CD4-positive, alpha-beta memory T cell (primary cell): ENCODE measurements at places on chromosomes 7 and 10. TPM values are rescaled to one million over a fixed set of nuclear protein-coding genes. Genes with fewer than 3 reads are reported as not detected.

The GNAT3 gene
- not detected for total RNA-seq

The CH25H gene
- not detected for total RNA-seq

The GDF10 gene
- 1.3 TPM for total RNA-seq

DNA sequence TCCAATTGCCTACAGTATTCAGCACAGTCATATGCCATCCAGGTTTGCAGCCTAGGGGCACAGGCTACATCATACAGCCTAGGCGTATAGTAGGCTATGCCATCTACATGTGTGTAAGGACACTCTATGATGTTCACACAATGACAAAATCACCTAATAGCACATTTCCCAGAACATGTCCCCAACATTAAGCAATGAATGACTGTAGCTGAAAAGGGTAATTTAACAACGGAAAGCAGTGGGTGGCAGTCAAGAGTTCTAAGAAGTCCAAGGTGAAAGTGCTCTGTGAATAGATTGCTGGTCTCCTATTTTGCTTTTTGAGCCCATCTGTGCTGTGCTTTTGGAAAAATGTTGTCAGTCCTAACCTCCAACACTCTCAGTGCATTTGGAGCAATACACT, 162.6 kb downstream of the KLF6 start:
- no peak for DNase-seq

DNA sequence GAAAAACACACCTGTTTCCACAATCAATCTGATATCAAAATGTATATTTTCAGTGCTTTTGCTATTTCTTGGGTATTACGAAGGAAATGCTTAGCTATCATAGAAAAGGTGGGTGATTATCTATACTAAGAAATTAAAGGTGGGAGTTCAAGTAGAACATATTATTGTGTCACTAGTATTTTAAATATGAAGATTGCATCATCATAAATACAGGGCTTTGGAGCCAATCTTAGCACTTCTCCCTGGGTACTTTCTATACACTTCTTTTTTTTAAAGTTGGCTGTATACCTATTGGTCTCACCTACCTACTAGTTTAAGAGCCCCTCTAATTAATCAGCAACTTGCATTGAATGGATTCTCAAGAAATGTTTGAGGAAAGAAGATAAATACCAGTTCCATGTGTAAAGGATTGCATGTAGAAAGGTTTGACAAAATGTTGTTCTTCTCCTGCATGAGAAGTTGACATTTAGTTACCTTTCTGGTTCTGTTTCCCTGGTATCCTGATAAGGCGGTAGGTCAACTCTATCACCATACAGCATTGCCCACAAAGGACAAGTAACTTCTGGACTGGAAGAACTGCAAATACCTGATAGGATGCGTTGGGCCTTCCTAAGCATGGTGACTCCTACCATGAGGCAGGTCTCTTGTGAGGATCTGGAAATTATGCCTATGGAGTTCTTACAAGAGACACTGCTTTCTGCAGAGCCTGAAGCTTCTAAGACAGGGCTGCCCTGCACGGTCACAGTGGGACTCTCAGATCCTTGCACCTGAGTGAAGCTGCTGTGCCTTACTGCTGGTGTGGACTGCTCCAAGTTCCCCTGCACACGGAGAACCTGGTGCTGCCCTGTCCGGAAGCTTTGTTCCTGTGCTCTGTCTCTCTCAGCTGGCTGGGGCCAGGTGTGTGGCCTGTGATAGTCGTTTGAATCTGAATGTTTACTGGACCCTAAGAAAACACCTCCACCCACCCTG, 32.1 kb upstream of the PDSS1 start:
- DNase-seq, result no peak

DNA sequence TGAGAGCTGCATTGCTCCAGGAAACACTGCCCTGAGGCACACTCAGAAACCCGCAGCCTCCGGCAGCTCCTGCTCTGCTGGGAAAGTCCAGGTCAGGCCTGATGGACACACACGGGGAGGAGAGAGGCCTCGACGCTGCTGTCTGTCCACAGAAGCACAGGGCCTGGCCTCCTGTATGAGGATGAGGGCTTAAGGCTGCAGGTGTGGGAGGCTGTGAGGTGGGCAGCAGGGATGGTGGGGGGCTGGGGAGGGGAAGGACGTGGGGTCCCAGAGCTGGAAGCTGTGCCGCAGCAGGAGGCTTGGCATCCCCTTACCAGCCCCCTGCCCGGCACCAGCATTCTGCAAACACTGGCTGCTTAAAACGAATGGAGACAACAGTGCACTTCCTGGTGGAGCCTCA, 186.2 kb downstream of the DNAJB6 start:
- no peak for DNase-seq

- no peak for DNase-seq
These were observed 54.6 kb downstream of the LHPP start for GRCh38 chr10:124516181-124516580.

- DNase-seq, result no peak
These were observed 2.2 kb upstream of the CREB3L2 start for GRCh38 chr7:138004046-138004445.
